EH (cell line): ENCODE measurements at places on chromosomes 5 and 9.

DNA sequence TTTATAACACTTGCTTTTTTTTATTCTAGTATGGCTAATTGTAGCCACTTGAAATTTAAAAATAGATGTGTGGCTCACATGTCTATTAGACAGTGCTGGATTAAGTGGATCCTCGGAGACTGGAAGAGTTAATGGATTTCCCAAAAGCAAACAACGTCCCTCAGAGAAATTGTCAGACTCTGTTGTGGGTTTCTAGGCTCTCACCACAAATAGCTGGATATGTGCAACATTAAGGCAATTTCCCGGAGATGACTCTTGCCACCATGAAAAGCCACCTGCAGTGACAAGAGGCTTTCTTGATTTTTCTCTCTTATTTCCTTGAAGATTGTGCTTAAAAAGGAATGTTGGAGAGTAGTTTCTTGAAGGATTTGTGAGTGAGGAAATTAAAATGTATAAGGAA is 43.2 kb downstream of the TMEM167A start:
- no peak for DNase-seq

- no peak for DNase-seq
These were observed 234.8 kb downstream of the GLIS3 start for GRCh38 chr9:4065054-4065453.

GRCh38 chr9:22645893-22646292 is 199.3 kb downstream of the DMRTA1 start:
- no peak for DNase-seq

GRCh38 chr9:127519301-127520166 is 68.2 kb downstream of the LRSAM1 start:
- peak; percentile 99 for DNase-seq

DNA sequence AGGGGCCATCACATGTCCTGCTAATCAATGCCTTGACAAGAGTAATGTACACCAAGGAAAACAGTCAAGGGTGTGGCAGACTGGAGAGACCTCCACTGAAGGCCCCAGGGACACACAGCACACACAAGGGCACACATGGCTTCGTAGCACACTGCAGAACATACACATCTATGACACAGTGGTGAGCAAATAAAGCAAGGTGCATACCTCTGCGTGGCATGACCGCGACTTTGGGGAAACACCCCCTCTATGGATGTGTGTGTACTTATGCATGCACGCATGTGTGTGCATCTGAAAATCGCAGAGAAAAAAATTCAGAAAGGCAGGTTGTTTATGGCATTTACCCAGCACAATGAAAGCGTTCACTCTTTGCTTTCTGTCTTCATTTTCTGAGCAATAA is 20.5 kb downstream of the SEMA4D start:
- DNase-seq: no peak

DNA sequence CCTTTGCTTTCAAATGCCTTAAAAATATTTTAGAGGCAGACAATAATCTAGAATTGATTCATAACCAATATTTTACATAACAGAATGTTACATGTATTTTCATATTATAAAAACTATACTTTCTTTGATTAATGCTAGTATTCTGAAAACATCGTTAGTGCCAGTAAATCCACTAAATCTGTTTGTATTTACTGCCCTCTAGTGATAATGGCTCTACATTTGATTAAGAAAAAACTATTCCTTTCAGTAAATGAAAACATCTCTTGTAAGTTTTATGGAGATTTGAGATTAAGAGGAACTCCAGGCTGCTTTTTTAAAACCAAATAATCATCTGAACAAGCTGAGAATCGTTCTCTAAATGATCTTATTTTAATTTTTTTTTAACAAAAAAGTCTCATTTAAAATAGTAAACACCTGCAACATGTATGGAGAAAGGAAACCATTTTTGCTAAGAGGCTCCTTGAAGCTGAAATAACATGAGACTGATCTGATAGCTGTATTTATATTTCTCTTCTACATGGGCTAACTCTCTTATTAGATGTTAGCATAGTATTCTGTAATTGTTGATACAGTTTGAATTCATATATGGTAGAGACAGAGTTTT is 424.7 kb downstream of the RAB3C start:
- DNase-seq: peak; percentile 43

GRCh38 chr9:17905781-17906175 is 326.9 kb downstream of the SH3GL2 start:
- no peak for DNase-seq

GRCh38 chr9:107705521-107705920 is 216.0 kb upstream of the KLF4 start:
- peak; percentile 31 for DNase-seq

DNA sequence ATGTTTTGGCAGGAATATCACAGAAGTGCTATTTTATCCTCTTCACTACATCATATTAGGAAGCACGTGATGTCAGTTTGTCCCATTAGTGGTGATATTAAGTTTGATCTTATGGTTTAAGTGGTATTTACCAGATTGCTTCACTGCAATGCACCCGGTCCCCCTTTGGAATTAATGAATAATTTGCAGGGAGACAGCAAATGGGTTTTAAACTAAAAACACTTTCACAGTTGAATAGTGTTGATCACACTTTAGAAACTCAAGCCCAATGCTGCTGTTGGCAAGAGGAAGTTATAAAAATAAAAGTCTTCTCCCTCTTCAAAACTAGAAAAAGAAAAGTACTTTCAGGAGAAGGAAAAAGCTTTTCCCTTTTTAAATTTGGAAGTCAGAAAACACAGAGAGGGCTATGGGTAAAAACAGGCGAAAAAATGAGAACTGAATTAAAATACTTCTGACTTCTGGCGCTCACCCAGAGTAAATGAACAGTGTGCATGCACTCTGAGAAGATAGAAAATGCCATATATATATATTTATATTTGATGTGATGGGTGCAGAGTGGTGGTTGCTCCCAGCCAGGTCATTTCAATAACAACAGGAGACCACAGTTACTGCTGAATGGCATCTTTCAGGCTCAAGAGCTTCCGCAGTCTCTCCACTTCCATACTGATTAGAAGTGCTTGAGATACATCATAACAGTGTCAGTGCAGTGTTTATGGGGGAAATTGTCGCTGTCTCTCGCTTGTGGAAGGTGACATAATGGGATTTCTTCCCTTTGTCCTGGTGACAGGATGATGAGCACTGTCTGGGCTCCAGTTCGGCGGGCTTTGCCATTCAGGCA is 278.0 kb downstream of the ZSWIM6 start:
- no peak for DNase-seq

DNA sequence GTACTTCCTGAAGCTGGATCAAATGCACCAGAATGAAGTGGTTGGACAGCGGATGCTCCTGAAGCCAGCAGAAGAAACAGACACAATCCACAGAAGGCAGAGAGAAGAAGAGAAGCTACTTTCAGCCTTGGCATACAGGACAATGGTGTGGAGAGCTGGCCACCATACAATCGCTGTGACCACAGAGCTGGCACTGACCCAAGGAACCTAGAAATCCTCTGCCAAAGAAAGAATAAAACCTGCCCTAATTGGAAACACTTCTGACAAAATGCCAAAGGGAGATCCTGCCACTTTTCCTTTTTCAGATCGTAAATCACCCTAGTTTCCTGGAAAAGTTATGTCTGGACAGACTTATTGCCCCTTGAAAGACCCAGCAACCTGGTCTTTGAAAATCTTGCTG is 77.8 kb downstream of the BAAT start:
- DNase-seq: peak; percentile 5

GRCh38 chr9:28502741-28503140 is 929.5 kb upstream of the C9orf72 start:
- no peak for DNase-seq

GRCh38 chr9:8764051-8764450 is 964.5 kb upstream of the DMAC1 start:
- DNase-seq: no peak

DNA sequence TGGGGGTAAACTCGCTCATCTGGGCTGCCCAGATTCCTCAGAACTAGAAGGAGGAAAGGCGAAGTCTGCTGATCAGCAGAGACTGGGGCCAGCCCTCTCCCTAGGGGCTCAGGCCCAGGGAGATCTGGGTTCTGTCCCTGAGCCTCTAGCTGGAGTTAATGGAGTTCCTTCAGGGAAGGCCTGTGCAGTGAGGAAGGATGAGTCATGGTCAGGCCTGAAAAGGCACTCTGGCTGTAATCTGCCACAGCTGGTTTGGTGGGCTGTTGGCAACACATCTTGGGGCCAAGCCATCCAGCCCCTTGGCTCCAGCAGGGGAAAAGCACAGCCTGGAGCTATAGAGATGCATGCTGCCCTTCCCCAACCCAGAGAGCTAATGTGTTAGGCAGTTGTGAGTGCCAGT is 459.6 kb downstream of the PRELID2 start:
- DNase-seq: no peak

DNA sequence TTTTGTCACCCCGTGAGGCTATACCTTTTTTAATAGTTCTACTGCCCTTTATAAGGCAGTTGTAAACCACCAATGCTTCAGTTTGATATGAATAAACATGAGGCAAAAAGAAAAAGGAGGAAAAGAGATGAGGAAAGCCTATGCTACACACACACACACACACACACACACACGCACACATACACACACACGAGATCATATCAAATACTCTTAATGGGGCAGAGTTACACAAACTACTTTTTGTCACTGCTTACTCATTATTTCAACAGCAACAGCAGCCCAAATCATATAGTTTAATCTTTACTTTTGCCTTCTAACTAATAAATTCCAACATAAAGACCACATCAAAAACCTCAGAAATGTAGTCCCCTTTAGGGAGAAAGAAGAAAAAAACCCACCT is 116.8 kb upstream of the PAM start:
- DNase-seq: peak; percentile 36
